Bone marrow (tissue), 2 donors: ENCODE measurements at places on chromosomes 3 and 15.

DNA sequence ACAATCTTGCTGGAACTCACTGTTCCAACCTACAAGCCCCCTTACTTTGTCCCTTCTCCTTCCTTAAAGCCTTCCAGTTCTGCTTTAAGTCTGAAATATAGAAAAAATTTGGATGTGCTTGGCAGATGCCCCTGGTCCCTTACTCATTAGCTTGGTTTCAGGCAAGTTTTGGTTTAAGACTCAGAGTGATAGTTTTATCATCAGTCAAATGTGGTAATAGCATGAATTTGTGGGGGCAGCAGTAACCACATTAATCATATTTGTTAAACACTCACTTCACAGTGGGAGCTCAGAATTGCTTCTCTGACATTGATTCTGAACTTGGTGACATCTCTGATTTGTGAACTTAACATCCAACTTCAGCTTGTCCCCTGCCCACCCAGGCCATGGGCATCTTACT lies 58.3 kb upstream of the ALDH1A3 start:
- no peak for DNase-seq

- peak; percentile 23 for DNase-seq
These were observed 167.0 kb upstream of the ANKRD28 start for GRCh38 chr3:15964605-15965442.

DNA sequence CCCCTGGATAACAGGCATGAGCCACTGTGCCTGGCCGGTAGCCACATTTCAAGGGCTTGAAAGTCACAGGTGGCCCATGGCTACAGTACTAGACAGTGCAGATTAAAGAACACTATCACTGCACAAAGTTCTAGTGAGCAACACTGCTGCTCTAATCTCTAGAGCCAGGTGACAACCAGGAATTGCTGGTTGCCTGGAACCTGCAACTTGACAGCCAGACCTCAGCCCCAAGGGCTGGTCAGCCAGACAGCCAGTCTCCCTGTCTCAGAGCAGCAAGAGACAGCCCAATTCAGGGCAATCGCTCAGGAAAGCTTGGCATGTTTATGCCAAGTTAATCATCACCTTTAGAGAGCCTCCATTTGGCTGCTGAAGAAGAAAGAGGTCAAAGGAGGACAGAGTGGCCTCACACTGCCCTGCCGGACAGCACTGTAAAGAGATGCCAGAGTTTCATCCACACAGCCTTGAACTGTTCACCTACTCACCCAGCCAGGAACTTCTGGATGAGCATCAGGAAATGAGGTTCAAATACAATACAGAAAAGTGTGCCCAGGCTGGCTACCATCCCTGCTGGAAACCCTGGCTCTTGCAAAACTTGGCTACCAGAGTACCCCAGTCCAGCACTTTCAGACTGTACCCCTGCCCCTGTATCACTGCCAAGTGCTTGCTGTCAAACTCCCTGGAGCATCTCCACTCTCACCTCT lies 6.0 kb downstream of the CCDC12 start:
- DNase-seq = no peak

DNA sequence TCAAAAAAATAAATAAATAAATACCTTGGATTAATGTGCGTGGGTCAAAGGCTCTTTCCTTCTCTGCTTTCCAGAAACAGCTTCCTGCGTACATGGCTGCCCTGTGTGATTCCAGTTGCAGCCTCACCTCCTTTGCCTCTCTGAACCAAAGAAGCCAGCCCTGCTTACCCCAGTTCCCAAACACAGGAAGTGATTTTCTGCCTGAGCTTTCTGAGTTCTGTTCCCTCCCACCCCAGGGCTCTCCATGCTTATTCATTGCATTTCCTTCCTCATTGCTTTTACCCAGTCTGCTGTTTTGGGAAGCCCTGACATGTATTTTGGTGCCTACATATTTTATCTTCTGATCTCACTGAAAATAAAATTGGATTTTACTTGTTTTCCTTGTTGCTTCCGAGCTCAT lies 15.4 kb downstream of the ZSCAN2 start:
- DNase-seq = peak; percentile 70

DNA sequence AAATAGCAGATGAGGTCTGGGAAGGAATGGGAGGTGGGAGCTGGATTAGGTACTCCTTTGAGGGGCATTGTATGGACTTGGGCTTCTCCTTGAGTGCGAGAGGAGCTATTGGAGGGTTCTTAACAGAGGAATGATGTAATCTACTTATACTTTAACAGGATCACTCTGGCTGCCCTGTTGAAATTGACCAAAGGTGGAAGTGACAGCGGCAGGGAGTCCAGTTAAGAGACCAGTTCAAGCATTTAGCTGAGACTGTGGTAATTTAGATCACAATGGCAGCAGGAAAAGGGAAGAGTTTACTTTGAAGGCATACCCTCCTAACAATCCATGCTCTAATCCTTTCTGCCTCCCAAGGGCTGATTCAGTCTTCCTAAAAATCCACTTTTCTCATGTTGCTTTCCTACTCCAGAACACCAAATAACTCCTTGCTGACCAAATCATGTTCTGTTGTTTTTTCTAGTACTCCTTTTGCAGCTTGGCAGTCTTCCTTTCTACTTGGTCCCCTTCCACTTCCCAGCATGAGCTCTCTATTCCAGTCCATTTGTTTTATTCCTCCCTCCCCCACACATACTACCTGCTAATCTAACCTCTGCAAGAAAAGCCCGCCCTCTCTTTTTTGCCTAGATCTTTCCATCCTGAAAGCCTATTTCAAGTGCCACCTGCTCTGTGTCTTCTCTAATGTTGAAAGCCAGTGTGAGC lies 139.4 kb downstream of the NECTIN3 start:
- DNase-seq = no peak

DNA sequence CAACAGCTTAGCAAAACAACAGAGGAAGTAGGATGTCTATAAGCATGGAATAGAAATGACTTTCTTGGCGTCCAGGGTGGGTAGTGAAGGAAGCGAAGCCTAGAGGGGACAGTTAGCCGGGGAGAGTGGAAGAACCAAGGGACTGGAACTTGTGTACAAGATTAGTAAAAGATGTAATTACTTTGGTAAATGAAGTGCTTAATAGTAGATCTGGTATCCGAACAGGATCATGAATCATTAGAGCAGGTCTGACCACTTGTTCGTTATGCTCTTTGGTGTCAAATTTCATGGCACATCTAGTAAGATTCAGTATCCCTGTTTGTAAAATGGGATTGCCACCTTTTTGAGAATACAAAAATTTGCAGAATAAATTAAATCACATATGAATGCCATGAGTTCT lies 112.5 kb upstream of the MLF1 start:
- DNase-seq = no peak

DNA sequence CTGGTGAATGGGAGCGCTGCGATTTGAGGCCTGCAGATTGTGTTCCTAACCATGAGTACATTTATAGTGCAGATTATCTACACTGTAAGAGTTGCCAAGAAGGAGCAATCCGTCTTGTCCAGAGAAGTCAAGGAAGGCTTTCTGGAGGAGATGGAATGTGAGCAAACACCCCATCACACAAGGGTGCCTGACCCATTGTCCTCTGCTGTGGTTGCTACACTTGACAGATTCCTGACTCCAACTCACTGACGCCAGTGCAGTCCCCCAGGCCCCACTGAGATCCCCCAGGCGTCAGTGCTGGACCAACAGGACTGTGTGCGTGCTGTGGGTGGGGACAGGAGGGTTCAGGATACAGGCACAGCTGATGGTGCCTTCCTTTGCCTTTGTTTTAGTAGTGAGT lies 135.9 kb upstream of the TPM1 start:
- DNase-seq = no peak

GRCh38 chr3:141878817-141879216 lies 2.4 kb downstream of the ATP1B3 start:
- DNase-seq = no peak

DNA sequence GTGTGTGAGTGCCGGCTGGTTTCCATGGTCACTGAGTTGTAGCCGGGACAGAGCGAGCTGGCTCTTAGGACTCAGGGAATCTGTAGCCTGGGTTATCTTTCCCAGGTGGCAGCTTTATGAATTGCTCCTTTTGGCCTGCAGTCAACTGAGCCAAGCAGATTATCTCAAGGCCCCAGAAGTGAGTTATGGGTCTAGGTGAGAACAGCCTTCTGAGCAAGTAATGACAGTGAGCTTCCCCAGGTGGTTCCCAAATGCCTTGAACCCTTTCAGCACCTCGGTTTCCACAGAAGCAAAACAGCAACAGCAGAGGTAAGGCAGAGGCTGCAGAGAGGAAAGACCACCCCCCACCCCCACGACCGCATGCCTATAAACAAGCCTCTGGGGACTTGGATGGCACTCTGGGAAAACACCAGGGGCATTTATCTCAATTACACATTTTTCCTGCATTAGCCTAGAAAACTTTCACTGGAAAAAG lies 56.7 kb upstream of the DGKG start:
- DNase-seq = no peak

GRCh38 chr3:100796556-100796955 lies 87.3 kb downstream of the TFG start:
- no peak for DNase-seq

- no peak for DNase-seq
These were observed 45.6 kb downstream of the DNASE1L3 start for GRCh38 chr3:58164906-58165821.

GRCh38 chr3:171401432-171401831 lies 58.8 kb downstream of the TNIK start:
- DNase-seq = no peak

GRCh38 chr3:123798550-123798949 lies 85.6 kb downstream of the MYLK start:
- no peak for DNase-seq

DNA sequence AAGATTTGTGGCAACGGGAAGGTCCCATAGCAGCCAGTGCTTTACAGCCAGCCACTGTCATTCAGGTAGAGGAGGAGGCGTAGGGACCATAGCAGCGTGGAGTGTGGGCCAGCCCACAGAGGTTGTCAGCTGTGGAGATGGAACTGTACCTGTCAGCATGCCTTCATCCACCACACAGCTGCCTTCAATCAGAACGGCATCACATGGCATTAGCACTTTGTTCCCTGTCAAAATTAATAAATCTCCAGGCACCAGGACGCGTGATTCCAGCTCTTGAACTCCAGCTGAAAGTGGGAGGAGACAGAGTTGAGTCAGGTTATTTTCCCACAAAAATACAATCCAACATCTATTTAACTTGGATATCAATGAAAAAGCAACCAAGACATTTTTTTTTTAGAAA lies 84.0 kb downstream of the ATP13A4 start:
- no peak for DNase-seq

- DNase-seq = no peak
These were observed 19.4 kb upstream of the IL20RB start for GRCh38 chr3:136938334-136938733.

DNA sequence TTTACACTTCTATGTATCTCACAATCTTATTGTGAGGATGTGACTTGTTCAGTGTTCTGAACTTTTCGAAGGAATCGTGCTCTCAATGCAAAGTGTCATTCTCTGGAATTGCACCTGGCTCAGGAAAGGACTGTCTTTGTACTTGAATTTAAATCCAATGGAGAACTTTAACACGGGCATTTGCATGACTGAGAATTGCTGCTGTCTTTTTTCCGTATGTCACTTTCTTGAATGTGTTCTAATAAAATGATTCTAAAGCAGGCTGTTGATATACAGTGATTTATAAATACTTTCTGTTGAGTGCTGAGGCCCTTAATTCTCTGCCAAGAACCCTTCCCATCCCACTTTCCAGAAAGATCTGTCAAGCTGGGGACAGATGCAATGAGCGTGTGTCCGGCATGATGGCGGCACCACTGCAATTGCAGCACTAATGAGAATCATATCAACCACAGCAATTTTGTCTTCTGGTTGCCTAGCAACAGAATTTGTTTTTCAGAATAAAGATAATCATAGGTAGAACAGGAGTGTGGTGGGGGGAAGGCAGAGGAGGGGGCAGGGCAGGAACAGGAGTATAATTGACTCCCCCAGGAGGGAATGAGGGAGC lies 210.6 kb upstream of the UMPS start:
- no peak for DNase-seq

- no peak for DNase-seq
These were observed 1.2 kb downstream of the SPINT1 start for GRCh38 chr15:40845036-40845435.

DNA sequence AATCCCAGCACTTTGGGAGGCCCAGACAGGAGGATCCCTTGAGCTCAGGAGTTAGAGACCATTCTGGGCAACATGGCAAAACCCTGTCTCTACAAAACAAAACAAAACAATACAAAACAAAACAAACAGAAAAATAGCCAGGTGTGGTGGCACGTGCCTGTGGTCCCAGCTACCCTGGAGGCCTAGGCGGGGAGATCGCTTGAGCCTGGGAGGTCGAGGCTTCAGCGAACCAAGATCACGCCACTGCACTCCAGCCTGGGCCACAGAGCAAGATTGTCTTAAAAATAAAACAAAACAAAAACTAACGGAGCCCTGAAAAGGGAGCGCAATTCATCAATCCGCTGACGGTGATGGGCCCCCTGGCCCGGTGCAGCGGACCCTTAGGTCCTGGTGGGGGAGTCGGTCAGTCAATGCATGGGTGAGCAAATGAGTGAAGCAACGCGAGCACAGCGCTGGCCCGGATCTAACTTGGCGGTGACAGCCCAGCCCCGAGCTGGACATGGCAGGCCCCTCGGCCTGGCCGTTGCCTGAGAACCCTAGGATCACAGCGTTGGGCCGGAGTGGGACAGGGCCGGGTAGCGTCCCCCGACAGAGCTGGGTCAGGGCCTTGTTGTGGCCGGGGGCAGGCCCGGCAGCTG lies 52.4 kb upstream of the BLM start:
- no peak for DNase-seq

GRCh38 chr3:49722896-49723295 lies 855 bp downstream of the GMPPB start:
- no peak for DNase-seq

GRCh38 chr3:121836481-121836880 lies 1.5 kb downstream of the EAF2 start:
- peak; percentile 21 for DNase-seq

- DNase-seq = no peak
These were observed 55.5 kb downstream of the MYZAP start for GRCh38 chr15:57647071-57647790.

DNA sequence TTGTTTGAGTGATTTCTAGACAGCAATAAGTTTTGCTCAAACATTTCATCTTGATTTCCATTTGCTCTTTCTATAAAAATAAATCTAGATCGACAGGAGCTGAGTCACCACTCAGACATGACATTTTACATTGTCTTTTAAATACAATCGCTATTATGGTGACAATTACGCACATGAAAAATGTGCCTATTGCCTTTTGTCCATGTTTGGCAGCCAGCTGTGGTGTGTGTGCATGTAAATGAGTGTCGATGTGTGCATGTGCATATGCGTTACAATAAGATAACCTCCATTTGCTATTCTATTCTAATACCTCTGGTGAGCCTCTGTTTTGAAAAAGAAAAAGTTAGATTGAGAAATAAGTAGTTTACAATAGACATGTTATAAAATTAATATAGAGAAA lies 89.7 kb upstream of the GRM7 start:
- no peak for DNase-seq

GRCh38 chr3:109926376-109926775 lies 589.0 kb upstream of the DPPA4 start:
- DNase-seq = no peak

DNA sequence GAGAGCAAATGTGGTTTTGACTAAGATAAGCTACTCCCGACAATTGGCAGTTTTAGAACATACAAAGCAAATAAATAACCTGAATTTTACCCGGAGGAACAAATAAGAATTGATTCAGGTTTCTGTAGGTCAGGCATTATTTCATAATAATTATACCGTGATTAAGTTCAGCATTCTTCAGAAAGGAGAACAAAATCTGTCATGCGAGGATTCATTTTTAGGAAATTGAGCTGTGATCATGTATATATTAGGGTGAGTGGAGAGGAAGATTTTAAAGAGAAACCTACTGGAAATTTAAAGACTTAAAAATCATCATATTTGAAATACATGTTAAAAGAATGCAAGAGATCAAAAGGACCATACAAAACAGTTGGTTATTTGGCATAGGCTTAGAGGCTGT lies 20.5 kb downstream of the ZNF609 start:
- DNase-seq = no peak

GRCh38 chr15:96766366-96766765 lies 435.9 kb downstream of the NR2F2 start:
- no peak for DNase-seq
